ENCODE measurements at places on chromosomes 16 and 17.

DNA sequence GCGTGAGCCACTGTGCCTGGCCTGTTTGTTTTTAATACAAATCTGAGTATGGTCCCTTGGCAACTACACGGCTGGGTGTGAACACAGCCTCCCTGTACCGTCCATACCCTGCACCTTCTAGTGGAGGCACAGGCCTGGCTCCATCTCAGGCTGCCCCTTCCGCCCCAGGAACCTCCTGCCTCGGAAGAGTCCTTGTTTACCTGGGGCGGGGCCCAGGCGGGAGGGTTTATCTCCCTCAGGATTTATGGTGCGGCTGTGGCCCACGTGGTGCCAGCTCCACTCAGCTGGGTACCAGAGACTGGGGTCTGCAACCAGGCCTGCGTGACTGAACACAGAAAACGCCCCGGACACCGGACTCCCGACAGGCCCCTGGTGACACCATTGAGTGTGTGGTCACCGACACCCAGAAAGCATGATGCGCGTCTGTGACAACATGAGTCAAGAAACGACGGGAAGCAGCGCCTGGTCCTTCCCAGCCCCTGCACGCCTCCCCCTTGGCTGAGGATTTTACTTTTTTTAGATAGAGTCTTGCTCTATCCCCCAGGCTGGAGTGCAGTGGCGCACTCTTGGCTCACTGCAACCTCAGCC lies 19.0 kb downstream of the UNKL start:
- DNase-seq, result no peak

GRCh38 chr17:76714822-76715495 lies 4.2 kb upstream of the MXRA7 start:
- no peak for DNase-seq

DNA sequence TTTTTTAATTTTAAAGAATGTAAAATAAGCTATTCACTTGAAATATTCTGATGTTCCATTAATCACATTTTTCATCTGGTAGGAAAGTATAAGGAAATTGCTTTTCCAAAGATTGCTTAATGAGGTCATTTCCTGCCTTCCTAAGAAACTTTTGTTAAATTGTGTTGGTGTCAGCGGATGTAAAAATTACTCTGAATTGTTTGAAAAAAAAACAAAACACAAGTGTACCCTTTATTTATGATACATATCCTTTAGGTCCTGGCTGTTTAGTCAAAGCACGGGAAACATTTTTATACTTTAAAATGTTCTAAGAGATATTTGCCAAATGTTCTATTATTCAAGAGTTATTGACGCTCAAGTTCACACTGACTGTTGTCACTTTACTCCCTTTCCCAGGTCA lies 1357.4 kb upstream of the GOT2 start:
- DNase-seq, result no peak

DNA sequence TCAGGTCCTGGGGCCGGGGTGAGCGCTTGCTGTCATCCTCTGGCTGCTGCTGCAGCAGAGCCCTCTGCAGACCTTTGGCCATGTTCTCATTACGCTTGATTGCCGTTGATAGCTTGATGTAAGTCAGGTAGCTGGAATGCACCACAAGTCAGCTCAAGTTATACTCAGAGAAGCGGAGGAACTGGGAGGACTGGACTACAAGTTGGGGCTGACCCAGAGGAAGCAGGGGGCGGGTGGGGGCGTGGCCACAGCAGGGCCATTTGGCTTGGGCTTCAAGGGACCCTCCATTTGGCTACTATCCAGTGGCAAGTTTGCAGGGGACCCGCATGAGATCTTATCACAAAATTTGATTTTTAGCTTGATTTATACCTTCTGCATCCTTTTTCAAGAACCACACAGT lies 19.0 kb upstream of the EVPL start:
- no peak for DNase-seq

GRCh38 chr17:11900041-11900476 lies 97.2 kb downstream of the ZNF18 start:
- no peak for DNase-seq

DNA sequence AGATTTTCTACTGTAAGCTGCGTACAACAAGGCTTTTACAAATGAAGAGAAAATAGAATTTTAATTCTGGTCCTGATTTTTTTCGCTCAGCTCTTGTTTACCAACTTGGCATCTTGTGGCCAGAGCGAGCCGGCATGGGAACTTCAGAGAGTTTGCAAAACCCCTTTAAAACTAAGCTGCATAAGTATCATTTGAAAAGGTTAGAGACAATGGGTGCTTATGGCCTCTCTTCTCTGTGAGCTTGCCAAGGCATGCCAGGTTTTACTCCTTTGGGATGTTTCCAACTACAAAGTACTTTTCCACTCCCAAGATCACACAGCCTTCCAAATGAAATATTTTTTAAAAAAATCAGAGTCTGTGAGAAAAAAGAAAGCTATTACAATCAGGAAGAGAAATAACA lies 62.4 kb upstream of the FA2H start:
- no peak for DNase-seq

- DNase-seq, result no peak
These were observed 28.9 kb downstream of the FAM20A start for GRCh38 chr17:68572138-68572842.

DNA sequence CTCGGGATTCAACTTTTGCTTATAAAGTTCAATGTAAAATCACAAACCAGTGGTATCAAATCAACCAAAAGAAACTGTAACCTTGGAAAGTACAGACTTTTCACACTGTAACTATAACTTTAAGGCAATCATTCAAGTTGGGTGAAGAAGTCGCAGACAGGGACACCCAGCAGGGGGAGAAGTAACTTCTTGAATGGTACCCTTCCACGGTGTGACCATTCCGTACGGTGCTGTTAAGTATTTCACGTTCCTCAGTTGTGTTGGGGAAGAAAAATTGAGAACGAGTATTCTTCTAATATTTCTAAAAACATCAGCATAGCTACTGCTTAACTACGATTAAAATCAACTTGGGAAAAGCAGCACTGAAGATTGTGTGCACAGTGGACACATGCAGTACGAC lies 55.8 kb downstream of the MYH10 start:
- DNase-seq, result no peak

DNA sequence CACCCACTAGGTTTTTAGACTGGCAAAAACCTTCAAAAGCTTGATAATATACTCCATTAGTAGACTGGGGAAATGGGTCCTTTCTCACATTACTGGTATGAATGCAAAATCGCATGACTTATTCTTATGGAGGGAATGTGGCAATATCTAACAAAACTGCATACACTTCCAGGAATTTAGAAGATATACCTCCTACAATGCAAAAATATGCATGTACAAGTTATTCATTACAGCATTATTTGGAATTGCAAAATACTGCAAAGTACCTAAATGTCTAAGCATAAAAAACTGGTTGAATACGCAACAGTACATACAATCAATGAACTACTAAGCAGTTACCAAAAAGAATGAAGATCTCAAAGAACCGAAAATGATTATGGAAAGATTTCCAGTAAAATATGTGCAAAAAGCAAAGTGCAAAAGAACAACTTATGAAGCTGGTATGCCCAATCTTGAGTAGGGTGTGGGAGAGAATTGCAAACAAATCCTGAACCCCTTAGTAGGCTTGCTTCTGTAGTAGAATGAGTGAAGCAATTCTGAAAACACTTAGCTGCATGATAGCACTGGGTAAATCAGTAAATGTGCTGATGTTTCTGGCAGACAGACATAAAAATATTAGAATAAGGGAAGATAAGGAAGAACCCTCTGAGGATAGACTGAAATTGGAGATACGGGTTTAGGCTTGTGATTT lies 180.1 kb downstream of the PARN start:
- DNase-seq, result no peak

DNA sequence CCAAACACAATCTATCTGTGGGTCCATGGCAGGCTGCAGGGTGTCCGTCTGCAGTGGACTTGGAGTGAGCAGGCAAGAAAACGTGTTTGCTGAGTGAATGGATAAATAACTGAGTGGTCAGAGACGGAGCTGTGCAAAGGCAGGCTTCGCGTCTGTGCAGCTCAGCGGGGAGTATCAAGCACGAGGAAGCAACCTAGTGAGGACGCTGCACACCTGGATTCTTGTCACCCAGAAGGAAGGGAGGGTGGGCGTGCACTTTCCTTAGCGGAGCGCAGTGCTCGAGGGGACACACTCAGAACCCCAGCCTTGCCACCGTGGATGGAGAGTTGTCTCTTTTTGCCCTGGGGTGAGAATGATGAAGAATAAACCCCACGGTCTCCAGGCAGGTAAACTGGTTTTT lies 1.5 kb upstream of the RCVRN start:
- DNase-seq, result no peak

- no peak for DNase-seq
These were observed 12.3 kb downstream of the ITGAL start for GRCh38 chr16:30484887-30485286.

- DNase-seq, result no peak
These were observed 47.1 kb downstream of the NUP93 start for GRCh38 chr16:56777001-56777400.

DNA sequence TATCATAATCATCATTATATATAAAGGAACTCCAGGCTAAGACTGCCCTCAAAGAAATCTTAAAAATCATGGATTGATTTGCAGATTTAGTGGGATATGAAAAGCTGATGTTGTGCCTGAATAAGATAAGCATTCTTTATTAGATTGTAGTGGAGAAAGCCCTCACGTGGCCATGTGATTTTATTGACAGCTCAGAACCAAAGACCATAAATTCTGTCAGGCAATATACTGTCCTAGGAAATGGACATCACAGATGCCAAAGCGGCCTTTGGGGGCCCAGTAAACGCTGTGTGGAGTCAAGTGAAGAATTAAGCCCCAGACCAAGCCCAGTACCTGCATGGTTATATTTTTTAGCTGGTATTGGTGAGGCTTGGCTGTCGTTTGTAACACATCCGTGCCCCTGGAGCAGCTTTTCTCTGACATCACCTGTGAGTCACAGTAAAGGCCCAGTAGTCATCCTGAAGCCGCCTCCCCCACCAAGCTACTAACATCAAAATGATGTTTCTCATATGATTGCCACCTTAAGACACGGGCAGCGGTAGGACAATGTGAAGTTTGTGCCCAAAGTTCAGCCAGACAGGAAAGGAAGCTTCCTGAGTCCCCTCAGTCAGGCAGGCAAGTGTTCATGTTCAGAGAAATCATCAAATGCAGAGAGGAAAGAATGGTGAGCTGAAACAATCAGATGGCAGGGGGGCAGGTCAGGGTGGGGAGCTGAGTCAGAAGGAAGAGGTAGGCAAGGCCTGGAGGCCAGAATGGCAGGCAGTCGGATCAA lies 209.4 kb downstream of the IRX3 start:
- no peak for DNase-seq

- DNase-seq, result no peak
These were observed 260.6 kb downstream of the C16orf95 start for GRCh38 chr16:87056551-87056950.

- no peak for DNase-seq
These were observed at the start of gene CX3CL1 for GRCh38 chr16:57372372-57373116. Gene CX3CL1, plus strand, starts transcription at chr16:57372490. Its CDS starts 79 bp downstream, at chr16:57372569.

- no peak for DNase-seq
These were observed 4.2 kb upstream of the CBX4 start for GRCh38 chr17:79843474-79843815.

- DNase-seq, result no peak
These were observed 427.1 kb downstream of the GRIN2A start for GRCh38 chr16:9755081-9755480.

DNA sequence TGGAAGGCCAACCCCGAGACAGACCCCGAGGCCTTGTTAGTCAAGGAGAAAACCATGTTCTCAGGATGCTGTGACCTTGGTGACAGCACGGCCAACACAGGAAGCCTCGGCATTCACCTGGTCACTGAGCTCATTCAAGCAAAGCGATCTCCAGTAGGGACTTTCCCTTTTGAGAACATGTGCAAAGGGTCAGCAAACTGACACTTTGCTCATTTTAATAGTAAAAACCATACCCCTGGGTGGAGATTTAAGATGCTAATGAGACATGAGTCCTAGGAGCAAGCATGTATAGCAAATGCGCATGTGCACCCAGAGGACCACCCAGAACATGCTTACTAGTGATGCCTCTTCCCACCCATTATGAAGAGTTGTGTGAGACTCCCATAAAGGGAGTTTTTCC lies 5.7 kb upstream of the SULT1A2 start:
- DNase-seq, result no peak

GRCh38 chr17:62870030-62870541 lies 62.0 kb upstream of the MARCHF10 start:
- peak; percentile 69 for DNase-seq

DNA sequence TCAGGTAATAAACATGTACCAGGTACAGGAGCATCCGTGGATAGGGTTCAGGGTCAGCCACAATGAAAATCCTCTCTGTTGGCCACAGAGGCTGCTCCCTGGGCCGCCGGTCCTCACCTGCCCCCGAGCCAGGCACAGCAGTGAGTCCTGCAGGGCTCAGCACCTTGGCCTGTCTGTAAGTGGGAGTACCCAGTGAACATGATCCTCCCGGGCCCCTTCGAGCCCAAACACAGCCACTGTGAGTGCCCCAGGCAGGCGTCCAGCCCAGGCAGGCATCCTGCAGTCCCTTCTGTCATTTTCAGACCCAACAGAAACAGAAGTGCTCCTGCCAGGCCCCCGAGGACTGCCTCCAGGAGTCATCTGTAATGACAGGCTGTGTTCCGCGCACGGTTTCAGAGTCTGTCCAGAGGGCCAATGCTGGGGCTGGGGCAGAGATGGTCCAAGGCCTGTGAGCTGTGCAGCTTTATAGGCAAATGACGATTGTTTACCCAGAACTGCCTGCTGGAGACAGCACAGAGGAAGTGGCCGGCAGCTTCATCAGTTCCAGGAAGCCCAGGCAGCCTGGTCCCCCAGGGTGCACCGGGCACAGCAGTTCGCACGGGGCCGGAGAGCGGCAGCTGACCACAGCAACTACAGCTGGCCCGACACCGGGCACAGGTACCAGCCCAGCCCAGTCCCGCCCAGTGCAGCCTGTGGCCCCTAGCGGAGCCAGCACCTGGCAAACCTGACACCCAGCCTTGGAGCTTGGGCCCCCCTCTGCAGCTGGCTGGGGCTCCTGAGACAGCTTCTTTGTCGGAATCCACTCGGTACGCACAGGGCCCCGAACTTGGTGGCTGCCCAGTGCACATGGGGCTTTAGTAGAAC lies 13.2 kb downstream of the SLC7A5 start:
- DNase-seq, result peak; percentile 49

GRCh38 chr17:82383411-82383810 lies 11.8 kb downstream of the UTS2R start:
- DNase-seq, result no peak

DNA sequence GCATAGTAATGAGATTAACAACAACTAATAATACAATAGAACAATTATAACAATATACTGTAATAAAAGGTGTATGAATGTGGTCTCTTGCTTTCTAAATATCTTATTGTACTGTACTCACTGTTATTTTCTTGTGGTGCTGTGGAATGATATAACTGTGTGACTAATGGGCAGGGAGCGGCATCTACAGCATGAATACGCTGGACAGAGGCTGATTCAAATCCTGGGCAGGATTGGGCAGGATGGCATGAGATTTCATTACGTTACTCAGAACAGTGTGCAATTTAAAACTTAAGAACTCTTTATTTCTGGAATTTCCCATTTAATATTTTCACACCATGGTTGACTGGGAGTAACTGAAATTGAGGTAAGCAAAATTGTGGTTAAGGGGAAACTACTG lies 1239.8 kb upstream of the GOT2 start:
- no peak for DNase-seq

GRCh38 chr16:89230255-89230654 lies 12.8 kb downstream of the ZNF778 start:
- DNase-seq, result no peak

GRCh38 chr16:82295290-82296201 lies 125.5 kb upstream of the MPHOSPH6 start:
- no peak for DNase-seq

- no peak for DNase-seq
These were observed 498 bp upstream of the CLEC10A start for GRCh38 chr17:7080456-7081041.

- no peak for DNase-seq
These were observed 1.4 kb upstream of the HS3ST3B1 start for GRCh38 chr17:14299280-14300141.

Measured in DMS153 (cell line).